ENCODE measurements at places on chromosomes 4 and X.
A peak's percentile ranks its signal among the peaks of the same experiment; 100 is the strongest.

GRCh38 chrX:51860679-51861078 lies 32.7 kb upstream of the MAGED1 start:
- DNase-seq = no peak

DNA sequence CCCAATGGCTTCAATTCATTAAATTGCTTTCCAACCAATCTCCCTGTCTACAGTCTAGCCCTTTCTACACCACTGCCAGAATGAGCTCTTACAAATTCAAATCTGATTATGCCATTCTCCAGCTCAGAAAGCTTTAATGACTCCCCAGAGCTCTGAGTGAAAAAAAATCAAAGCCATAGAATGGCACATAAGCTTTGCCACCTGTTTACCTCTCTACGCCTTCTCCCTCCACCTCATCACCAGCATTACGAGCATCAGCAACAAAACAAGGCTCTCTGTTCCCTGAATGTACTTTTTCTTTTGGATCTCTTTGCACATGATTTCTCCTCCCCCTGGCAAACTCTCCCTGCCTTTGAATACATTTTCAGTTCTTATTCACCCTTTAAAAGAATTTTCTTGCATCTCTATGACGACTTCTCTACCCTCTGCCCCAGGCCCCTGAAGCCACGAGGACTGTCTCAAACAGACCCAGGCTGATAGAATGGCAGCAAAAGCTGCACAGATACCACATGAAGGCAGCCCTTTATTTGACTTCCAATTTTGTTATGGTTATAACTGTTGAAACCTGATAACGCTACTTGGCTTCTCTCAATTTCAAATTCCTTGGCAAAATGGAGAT lies 516.0 kb downstream of the PCDH7 start:
- no peak for DNase-seq

- DNase-seq = peak; percentile 7
Measured at GRCh38 chr4:129641179-129641578, 545.2 kb downstream of the C4orf33 start.

GRCh38 chr4:7146059-7146785 lies 46.1 kb upstream of the SORCS2 start:
- no peak for DNase-seq

DNA sequence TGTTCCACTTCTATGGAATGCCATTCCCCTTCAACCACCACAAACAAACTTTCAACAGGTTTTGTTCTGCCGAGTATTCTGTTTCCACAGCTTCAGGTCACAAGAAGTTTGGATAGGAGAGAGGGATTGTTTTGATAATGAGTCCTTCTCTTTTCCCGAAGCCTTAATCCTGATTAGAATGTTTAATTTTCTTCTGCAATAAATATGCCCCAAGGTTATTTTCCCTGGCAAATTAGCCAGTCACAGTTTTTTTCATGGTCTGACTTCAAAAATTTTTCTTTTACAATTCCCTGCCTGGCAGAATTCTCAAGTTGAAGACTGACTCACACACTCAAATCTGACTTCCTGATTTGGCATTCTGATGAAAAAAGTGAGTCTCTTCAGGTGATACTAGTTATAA lies 33.1 kb upstream of the EDNRA start:
- DNase-seq = no peak

Measured in activated CD4-positive, alpha-beta T cell treated with anti-CD3 and anti-CD28 coated beads, Interleukin-2, amount 50 U/mL, for 24 hours (primary cell).